ENCODE measurements at places on chromosomes 4 and X.

- DNase-seq = no peak
Measured at GRCh38 chrX:109878236-109878635, 124.7 kb upstream of the TMEM164 start.

DNA sequence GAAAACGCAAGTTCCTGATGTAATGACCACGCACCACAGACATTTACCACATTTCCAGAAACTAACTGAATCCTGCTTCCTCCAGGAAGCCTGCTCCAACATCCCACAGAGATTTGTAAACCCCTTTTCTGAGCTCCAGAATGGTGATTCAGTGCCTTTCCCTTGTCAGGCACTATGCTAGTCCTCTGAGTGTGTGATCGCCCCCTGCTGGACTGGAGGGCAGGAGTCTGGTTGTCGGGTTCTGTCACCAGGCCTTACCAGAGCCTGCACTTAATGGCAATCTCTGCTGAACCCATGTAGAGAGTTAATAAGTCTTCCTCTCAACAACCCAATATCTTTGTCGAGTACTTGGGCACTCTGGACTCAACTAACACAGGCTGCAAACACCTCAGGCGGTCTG lies 14.5 kb upstream of the KDM5C start:
- no peak for DNase-seq

DNA sequence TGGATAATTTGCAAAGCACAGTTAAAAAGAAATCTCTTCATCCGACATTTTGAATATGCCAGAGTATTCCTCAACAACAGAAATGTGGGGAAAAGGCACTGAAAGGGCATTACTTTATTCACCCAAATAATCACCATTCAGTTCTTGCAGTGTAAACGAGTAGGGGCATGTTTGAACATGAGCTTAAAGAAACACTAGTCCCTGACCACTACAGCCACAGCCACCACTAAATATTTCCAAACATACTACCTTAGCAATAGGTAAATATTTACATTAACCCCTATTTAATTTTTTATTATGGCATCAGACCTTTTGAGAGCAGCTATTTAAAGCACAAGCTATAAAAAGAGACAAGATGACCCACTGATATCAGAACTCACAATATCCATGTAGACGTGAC lies 27.6 kb downstream of the MCF2 start:
- no peak for DNase-seq

DNA sequence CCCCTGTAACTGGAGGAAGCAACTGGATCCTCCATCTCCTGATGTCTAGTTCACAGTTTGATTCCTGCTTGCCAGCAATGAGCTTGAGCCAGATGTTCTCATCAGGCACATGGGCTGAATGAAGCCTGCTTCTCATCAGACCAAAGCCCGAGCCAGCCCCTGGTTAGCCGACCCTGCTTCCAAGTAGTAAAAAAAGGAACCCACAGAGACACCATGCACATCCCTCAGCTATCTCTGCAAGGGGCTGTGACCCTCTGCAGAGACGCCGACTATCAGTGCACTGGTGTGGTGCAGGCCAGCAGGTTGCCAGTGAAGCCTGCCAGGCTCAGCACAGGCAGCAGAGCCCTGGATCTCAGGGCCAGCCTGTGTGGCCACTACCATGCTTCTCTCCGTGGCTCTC lies 2.8 kb downstream of the DCTD start:
- DNase-seq = no peak

DNA sequence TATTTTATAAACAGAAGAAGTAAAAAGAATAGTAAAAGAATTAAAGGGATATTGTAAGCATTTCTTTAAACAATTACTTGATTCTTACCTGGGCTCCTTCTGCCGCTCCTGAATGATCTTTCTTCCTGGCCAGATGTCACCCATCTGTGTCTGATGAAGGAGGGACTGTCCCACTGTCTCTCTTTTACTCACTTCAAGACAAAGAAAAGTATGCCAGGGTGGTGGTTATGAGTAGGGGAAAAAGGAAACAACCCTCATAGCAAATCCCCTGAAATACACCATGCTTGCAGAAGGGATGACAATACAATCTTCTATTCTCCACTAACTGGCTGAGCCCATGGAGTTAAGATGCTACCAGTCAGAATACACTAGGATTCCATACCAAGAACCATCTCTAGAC lies 31.1 kb downstream of the SYTL4 start:
- no peak for DNase-seq

All from ureter (tissue), 1 donor.